ENCODE measurements at places on chromosomes 12 and 14.
A peak's percentile ranks its signal among the peaks of the same experiment; 100 is the strongest.

- DNase-seq = no peak
Observed at GRCh38 chr14:55847766-55848165, 267.8 kb downstream of the KTN1 start.

DNA sequence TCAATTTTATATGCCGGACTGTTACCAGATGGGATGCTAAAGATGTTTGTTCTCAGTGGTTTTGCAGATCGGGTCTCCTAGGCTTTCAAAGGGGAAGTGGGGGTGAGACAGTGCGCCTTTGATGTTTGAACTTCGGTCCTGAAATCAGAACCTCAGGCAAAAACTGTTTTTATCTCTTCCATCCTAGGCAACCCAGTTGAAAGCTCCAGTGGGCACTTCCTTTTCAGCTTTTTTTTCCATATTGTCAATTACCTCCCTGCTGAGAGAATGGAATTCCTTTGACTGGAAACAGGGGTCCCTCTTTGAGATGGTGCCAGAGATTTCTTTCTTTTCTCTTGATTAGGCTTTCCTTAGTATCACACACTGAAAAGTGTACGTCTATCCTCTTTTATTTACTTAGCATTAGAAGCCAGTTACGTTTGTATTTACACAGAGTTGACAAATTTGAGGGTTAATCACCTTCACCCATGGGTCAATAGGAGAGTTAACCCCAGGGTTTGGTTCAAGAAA, 40.0 kb downstream of the NUAK1 start:
- no peak for DNase-seq

GRCh38 chr12:226401-226800, 12.4 kb upstream of the SLC6A12 start:
- DNase-seq = no peak

DNA sequence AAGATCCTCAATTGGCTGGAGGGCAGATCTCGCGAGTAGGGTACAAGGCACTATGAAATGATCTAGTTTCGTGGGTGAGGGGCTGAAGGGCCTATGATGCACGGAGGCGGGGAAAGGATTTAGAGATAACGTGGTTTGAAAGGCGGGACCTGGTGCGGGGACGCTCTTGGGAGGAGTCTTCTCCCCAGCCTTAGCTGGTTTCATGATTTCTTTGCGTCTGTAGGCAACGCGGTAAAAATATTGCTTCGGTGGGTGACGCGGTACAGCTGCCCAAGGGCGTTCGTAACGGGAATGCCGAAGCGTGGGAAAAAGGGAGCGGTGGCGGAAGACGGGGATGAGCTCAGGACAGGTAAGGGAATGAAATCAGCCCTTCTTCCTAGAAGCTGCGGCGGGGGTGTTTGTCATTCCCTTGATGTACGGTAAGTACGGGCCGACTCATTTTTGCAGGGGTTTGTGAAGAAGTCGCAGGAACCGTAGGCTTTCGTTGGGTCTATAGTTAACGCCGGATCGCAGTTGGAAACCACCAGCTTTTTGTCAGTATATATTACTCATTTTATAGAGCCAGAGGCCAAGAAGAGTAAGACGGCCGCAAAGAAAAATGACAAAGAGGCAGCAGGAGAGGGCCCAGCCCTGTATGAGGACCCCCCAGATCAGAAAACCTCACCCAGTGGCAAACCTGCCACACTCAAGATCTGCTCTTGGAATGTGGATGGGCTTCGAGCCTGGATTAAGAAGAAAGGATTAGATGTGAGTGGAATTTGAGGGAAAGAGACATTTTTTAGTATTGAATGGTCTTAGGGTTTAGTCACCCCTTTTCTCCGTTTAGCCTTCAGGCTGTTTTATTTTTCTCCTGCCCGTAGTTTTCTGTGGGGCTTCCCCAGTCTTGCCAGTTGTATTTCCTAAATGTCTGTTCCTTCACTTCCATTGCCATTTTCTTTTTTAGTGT, 602 bp downstream of the APEX1 start:
- DNase-seq = peak; percentile 66

- no peak for DNase-seq
Observed at GRCh38 chr14:100542619-100543205, 44.5 kb downstream of the BEGAIN start.

DNA sequence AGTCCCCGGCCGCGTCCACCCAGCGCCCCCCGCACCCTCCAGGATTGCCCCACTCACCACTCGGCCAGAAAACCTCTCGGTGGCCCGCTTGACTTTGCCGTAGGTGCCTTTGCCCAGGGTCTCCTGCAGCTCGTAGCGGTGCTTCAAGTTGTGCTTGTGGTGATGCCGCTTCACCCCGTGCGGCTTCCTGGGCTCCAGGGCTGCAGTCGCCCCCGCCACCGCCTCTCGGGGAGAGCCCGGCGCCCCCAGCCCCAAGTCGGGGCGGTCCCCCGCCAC, 459 bp downstream of the NUAK1 start:
- DNase-seq = no peak

DNA sequence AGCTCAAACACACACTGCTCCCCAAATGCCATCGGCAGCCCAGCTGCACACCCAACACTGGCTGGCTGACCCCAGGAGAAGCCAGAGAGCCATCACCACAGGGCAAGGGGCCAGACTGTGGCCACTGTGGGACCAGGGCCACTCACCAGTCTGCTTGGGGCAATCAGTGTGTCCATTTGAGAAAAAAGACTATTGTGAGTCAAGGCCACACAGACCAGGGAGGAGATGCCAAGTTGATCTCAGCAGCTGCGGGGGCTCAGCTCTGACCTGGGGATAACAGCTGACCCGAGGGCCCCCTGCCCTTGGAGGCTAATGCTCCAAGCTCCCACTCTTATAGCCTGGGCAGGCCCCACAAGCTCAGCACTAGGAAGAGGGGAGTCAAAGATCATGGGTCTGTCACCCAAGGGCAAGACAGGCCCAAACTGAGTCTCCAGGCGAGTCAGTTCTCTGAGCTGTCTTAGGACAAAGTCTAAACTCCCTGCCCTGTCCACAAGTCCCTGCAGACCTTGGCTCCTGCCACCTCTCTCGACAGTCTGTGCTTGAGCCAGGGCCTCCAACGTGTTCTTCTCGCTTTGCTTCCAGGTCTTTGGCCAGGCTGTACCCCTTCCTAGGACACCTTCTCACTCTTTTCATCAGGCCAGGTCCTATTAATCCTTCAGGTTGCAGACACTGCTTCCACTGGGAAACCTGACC, 30.1 kb upstream of the PNMA1 start:
- no peak for DNase-seq

DNA sequence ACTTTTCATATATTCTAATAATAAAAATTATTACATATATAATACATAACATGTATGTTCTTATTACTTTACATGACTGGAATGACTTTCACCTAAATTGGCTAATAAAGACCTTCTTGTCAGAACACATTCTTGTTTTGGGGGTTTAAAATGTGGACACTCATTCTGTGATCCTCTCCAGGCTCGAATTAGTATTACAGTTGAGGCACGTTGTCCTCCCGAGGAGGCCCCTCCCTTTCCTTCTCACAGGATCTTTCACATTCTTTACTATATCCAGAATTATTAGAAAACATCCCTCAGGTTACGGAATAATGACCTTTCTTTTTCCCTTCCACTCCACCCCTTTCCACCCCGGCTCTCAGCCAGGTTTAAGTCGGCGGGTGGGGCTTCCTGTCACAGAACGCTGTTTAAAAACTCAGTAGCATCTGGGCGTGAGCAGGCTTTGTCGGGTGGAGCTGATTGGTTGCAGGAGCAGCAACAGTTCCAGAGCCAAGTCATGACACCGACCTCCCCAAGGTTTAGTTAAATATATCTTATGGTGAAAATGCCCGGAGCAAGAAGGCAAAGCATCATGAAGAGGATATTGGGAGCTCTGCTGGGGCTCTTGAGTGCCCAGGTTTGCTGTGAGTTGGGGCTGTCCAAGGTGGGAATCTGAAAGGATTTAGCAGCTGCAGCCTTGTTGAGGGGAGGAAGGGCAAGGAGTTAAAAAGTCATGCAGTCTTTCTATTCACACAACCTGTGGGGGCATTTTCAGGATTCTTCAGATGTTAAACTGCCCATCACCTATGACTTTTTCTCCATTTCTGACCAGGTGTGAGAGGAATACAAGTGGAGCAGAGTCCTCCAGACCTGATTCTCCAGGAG, 396.7 kb upstream of the OR4E1 start:
- no peak for DNase-seq

DNA sequence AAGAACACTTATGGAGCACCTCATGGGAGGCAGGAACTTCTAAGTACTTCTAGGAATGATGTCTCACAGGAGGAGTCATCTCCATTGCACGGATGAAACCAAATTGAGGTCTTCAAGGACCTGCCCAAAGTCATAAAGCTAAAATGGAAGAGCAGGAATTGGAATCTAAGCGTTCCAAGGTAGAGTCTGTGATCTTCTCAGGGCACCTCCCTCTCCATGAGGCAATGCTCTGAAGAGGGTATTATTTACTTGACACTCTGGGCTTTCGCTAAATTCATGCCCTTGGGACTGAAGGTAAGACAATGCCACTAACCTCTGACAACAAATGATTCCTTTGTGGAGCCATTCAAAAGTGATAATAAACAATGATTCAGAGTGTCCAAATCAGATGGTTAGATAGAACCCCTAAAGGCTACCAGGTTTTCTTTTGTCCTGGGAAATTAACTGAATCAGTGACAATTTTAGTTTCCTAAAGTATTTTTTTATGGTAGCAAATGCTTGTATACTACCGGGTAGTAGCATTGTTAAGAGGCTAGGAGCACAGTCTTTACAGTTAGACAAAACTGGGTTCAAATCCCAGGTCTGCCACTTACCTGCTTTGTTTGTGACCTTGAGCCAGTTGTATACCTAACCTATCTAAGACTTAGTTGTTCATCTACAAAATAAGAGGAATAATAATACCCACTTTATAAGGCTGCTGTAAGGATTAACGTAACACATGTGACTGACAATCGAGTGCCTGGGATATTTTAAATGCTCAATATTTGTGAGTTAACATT, 12.3 kb downstream of the HMGA2 start:
- no peak for DNase-seq

GRCh38 chr12:77497647-77498046, 333.0 kb upstream of the NAV3 start:
- DNase-seq = no peak

DNA sequence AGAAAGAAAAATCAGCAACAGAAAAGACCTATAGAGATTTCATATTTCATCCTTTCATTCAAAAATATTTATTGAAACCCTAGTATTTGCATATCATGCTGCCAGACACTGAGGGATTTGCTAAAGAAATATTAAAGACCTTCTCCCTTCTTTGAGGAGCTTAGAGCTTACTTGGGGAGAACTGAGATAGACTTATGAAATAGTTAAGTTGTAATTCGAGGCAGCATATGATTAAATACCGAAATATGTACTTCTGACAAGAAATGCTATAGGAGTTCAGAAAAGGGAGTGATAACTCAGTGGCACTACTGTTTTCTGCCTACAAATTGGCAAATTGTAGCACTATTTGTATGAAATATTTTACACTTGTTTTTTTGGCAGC, 59.1 kb downstream of the PLXNC1 start:
- no peak for DNase-seq

- no peak for DNase-seq
Observed at GRCh38 chr14:24426150-24426911, 3.1 kb downstream of the CBLN3 start.

All from AG09309 (cell line).